ENCODE measurements at places on chromosomes 3 and 15.

- DNase-seq: no peak
Observed at GRCh38 chr3:100001526-100002270, 112.6 kb downstream of the FILIP1L start.

GRCh38 chr3:100489118-100489517 lies 3.3 kb upstream of the TMEM45A start:
- DNase-seq: no peak

- no peak for DNase-seq
Observed at GRCh38 chr3:151315136-151315535, 1.5 kb downstream of the GPR87 start.

GRCh38 chr3:31544634-31545033 lies 11.9 kb downstream of the STT3B start:
- no peak for DNase-seq

GRCh38 chr3:33821989-33822388 lies 23.6 kb downstream of the PDCD6IP start:
- no peak for DNase-seq

- no peak for DNase-seq
Observed at GRCh38 chr15:95492388-95493070, 838.0 kb upstream of the NR2F2 start.

Measured in activated naive CD8-positive, alpha-beta T cell treated with anti-CD3 and anti-CD28 coated beads, Interleukin-2, amount 50 U/mL, for 16 hours (primary cell).